HS-27A (cell line): ENCODE measurements at places on chromosomes 11 and 22.

DNA sequence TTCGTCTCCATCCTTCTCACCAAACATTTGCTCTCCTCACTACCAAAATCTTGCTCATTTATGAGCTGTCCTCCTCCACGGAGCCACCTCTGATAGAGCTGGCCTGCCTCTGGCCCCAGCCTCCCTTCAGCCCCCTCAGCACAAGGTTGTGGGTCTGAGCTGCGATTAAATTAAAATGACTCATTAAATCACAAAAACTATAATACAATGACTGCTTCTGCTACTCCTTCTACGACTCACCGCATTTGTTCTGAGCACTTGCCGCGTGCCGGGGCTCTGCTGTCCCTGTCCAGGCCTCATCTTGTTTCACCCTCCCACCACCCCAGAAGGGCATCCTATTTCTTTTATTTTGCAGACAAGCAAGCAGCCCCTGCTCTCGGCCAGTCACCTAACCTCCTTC is 49.2 kb upstream of the TIMP3 start:
- no peak for DNase-seq

DNA sequence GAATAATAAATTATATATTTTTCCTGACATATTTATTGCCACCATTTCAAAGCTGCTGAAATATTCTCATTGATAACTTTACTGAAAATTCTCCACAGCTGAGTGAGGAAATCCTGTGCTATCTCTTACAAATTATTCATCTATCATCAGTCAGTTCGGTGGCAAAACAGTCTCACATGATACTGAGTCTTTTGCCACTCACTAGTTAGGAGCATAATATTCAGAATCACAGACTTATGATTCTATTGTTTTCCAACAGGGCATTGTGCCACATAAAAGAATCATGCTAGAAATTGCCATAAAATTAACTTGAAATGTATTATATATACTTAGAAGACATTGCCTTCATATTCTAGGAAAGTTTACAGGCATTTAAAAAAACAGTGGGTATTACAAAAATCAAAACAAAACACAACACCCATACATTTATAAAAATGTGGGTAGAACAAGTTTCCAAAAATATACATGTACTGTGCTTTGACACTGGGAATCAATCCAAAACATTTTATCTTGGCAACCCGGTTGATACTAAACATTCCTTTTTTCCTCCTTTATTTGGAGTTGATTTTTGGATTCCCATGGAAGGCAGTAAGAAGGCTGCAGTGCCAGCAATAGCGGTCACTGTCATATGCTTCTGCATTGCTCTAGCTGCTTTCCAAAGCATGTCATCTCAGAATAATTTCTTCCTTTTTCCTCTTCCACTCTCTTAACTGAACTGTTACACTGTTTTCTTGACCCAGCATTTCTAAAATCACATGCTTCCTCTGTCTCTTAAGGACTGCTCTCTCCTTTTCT is 42.5 kb downstream of the ATG16L2 start:
- no peak for DNase-seq

DNA sequence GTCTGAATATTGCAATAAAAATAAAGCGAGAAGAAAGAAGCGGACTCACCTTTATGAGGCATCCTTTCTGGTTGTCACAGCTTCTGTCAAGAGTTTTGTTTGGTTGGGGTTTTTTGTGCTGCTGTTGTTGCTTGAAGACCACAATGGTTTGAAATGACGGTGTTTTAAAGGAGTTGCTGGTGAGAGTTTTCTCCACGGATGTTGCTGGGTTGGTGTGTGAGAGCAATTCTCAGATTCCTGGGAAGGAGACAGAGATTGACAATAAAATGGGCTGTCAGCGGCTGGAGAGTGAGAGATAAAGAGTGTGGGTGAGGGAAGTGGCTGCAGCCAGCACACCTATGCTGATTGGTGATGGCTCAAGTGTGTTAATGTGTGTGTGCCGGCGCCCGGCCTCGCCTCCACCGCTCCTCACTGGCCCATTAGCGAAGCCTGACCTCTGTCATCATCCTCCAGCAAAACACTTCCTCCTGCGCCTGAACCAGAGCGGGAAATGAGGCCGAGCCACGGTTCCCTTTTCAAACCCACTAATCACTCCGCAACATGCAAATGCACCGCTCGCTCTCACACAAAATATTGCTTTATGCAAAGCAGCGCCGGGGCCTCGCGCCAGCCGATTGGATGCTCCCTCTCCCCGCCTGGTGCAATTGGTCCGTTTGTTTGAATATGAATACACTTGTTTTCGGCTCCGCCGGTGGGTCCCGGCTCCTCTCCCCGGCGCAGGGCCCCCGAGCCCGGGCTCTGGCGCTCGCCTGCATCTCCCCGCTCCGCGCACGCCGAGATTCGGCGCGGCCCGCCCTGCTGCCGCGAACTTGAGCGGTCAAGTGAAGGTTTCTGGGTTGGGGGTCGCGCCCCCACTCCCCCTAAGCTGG is at the start of gene PAX6:
PAX6 (minus strand) TSS at position 544 of the 869 bp plus-strand sequence. CDS start 4,911 bp downstream, outside the sequence.
- DNase-seq: no peak

DNA sequence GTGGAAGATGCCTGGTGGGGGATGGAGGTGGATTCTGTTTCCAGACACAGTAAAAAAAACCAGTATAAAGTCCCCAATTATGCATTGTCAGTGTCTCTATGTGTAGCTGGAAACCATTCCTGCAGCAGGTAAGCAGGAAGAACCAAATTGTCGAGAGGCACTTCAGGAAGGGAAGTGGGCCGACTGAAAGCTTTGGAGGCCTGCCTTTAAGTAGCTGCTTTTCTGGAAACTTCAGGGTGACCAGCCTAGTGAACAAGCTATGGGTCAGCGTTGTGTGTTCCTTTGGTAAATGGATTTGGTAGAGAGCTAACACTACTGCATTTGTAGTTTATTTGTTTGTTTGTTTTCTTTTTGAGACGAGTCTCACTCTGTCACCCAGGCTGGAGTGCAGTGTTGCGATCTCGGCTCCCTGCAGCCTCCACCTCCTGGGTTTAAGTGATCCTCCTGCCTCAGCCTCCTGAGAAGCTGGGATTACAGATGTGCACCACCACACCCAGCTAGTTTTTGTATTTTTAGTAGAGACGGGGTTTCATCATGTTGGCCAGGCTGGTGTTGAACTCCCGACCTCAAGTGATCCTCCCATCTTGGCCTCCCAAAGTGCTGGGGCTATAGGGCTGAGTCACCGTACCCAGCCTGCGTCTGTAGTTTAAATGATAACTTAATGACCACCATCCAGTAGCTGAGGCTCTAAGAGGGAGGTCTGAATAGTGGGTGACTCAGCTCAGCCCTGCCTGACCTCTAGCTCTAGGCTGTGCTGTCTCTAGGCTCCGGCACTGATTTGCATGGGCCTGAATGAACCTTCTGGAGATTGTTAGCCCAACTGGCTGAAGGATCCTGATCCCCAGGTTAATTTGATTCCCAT is 12.8 kb downstream of the PTPRJ start:
- DNase-seq: no peak

DNA sequence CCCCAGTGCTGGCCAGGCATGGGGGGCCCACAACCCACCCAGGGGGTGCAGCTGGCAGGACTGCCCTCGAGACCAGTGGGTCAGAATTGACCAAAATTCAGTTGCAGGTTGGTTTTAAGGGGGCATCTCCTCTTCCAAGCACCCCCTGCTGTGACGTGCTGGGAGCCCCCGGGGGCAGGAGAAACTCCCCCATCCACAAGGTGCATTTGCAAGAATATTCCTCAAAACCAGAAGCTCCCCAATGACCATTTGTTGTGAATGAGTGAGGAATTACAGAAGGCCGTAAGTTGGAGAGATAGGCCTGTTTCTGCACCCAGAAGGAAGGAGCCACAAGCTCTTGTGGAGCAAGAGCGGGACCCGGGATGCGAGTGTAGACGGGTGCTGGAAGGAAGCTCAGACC is 414.5 kb downstream of the BRD1 start:
- DNase-seq: no peak

- DNase-seq: no peak
Measured at GRCh38 chr11:116913000-116913399, 75.6 kb upstream of the APOA1 start.

DNA sequence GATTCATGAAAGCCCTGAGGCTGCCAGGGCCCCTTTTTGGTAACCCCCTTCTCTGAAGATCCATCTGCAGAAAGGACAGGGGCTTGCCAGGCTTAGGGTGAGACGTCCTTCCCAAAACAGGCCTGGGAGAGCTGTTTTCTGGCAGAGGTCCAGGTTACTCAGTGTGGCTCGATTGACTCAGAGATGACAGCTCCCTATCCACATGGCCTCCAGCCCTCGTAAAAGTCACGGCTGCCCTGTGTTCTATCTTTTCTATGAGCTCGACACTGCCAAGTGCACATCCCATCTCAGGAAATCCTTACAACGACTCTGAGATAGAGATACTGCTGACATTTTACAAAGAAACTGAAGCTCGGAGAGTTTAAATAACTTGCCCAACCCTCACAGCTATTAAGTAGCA is 20.4 kb downstream of the ADAMTS8 start:
- DNase-seq: no peak

DNA sequence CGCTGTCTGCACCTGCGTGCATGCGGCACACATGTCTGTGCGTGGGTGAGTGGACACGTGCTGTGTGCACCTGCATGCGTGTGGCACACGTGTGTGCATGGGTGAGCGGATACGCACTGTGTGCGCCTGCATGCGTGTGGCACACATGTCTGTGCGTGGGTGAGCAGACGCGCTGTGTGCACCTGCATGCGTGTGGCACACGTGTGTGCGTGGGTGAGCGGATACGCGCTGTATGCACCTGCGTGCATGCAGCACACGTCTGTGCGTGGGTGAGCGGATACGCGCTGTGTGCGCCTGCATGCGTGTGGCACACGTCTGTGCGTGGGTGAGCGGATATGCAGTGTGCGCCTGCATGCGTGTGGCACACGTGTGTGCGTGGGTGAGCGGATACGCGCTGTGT is 27.1 kb upstream of the ACR start:
- no peak for DNase-seq

DNA sequence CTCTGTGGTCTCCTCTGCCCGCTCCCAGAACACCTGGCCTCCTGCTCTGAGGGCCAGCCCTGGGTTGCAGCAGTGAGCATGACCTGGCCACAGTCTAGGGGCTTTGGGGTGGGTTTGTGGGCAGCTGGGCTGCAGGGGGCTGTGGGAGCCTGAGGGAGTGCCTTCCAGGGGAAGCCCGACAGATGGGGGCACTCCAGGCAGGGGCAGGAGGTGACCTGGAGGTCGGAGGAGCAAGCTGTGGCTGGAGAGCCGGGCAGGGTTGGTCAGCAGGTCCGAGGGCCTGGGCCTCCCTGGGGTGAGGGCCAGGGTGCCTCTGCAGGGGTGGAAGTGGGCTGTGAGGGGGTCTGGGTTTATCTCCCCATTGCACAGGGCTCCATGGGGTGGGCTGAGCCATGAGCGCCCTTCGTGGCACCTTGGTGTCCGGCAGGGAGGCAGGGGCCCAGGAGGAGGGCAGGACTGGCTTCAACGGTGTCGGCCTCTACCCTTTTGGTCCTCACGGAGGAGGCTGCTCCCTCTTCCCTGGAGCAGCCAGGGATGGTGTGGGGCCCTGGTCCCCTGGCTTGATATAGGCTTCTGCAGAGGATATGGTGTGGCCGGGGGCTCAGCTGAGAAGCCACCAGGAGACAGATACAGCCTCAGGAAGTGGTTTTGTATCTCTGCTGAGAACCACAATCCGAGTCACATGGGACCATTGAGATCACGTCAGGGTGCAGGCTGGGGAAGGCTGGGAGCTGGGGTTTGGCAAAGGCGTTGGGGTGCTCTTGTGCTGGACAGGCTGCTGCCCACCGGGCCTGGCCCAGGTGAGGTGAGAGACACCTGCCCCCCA is 22.3 kb downstream of the KCNQ1 start:
- DNase-seq: no peak

DNA sequence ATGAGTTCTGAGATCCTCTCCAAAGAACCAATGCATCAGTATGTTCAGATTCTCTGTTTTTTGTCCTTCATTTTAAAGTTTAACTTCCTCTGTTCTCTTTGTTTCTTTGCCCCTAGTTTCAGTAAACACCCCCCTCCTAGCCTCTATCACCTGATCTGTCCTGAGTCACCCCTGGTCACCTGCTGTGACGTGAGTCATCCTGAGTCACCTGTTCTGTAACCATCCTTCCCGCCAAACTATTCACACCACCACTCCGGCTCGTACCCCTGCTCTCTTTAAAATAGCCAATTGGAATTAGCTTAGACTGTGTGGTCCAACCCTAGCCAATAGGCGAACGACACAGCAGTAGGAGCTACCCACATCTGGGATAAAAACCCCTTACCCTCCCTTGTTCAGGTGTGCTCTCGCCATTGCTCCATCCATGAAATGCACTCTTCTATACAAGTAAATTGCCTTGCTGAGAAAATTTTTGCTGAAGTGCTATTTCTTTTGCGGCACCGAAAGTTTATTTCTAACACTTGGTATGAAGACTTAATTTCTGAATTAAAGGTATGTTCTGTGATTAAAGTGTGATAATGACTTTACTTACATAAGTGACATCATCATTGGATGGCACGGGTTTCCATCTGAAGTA is 318.4 kb downstream of the AASDHPPT start:
- no peak for DNase-seq

- peak; percentile 9 for DNase-seq
Measured at GRCh38 chr22:19554834-19555404, 30.7 kb upstream of the CLDN5 start.

DNA sequence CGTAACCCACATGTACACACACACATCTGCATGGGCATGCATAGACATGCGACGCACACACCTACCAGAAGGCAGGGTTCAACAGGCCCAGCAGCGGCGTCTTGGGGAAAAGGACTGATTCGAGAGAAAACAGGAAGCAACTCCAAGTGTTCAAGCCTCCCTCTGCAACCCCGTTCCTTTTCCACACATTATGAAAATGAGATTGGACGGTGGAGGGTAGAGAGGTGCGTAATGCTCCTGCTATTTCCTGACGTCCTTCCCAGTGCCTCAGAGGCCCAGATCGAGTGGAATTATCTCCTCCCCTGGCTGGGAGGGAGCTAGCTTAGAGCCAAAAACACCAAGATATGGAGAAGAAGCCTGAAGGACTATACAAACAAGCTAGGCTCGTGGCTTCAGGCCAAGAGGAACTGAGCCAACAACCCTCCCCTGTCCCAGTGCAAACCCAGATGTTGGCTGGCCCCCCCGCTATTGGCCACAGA is 289.2 kb downstream of the MN1 start:
- peak; percentile 91 for DNase-seq

DNA sequence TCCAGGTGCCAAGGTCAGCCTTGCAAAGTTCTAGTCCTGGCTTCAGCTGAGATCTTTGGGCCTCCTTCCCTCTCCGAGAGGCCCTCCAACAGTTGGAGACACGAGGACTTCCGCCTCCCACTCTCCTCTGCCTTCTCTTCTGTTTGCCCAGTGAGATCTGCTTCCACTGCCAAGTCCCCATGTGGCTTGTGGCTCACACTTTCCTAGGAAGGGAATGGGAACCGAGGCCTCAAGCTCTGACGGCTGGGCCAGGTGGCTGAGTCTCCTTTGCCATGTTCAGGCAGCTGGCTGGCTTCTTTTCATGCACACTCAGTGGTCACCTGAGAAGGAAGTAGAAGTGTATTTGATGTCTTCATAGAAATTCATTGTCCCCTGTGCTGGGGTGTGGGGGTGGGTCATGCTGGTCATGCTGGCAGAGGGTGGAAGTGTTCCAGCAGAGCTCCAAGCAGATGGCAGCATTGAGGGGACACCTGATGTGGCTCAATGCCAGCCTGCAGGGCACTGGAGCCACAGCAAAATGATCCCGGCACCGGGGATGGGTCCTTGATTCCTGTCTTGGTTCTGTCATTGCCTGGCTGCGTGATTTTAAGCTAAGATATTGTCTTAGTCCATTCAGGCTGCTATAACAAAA is 130.4 kb downstream of the ADAMTS15 start:
- DNase-seq: no peak

- DNase-seq: no peak
Measured at GRCh38 chr11:117419482-117420142, 92.0 kb downstream of the CEP164 start.

- DNase-seq: no peak
Measured at GRCh38 chr11:90700789-90701439, 478.1 kb upstream of the CHORDC1 start.

GRCh38 chr11:101866619-101867491 is 48.0 kb upstream of the CEP126 start:
- no peak for DNase-seq
